ENCODE measurements at places on chromosomes 16 and 17.
A peak's percentile ranks its signal among the peaks of the same experiment; 100 is the strongest.

DNA sequence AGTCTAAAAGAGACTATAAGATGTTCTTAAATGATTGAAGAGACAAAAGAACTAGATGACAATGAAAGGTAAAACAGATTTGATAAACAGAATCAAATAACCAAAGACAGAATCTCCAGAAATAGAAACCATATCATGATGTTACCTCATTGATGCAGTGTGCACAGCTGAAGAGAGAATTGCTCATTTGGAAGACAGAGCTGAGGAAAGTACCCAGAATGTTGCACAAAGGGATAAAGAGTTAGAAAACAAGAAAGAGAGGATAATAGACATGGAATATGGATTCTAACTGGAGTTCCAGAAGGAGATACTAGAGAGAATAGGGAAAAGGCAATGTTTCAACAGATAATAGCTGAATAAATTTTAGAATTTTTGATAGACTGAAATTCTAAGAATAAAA is 47.9 kb downstream of the CYLD start:
- DNase-seq: no peak

DNA sequence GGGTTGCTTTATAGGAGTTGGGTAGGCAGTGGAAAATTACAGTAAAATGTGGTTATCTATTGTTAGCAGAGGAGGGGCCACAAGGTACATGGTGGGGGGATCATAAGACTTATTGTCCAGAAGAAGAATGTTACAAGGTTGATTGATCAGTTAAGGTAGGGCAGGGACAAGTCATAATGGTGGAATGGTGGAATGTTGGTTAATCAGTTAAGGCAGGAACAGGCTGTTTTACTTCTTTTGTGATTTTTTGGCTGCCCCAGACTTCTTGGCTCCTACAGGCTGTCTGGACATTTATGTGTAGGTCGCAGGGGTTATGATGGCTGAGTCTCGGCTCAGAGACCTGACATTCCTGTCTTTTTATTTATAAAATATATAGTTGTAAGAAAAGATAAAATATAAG is 2277.1 kb downstream of the TP53TG3F start:
- no peak for DNase-seq

- peak; percentile 19 for DNase-seq
These were observed 762 bp downstream of the CDK12 start for GRCh38 chr17:39461926-39462569.

DNA sequence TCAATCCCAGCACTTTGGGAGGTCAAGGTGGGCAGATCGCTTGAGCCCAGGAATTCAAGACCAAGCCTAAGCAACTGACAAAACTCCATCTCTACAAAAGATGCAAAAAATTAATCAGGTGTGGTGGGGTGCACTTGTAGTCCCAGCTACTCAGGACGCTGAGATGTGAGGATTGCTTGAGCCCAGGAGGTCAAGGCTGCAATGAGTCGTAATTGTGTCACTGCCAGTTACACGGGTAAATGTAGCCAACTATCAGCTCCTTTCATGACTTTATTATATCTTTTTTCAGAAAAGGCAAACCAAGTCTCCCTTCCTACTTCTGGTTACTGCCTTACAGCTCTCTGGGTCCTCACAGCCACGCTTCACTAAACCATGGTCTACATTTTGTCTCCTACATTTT is 4.0 kb downstream of the SDF2 start:
- no peak for DNase-seq
